CD4-positive, alpha-beta T cell treated with Interleukin-2 at 100 ng/mL for 4 hours (primary cell): ENCODE measurements at places on chromosomes 4 and X.

- DNase-seq: no peak
Observed at GRCh38 chrX:100591256-100592051, 6.7 kb downstream of the TNMD start.

- no peak for DNase-seq
Observed at GRCh38 chr4:135204311-135204710, 1002.7 kb upstream of the PABPC4L start.

DNA sequence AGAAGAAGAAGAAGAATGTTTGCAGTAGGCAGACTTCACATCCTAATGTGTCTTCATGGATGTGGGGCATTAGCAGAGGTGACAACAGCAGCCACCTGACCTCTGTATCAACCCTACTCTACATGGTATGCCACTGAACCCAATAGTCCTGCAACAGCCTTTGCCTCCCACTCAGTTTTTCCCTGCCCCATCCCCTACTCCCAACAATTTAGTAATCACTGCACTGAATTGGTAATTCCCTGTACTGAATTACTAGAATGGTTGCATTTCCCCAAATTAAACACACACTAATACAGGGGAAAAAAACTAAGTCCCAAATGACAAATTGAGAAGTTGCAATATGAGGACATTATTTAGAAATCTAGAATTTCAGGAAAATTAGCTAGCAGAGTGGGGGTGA is 31.4 kb upstream of the FAM241A start:
- no peak for DNase-seq

DNA sequence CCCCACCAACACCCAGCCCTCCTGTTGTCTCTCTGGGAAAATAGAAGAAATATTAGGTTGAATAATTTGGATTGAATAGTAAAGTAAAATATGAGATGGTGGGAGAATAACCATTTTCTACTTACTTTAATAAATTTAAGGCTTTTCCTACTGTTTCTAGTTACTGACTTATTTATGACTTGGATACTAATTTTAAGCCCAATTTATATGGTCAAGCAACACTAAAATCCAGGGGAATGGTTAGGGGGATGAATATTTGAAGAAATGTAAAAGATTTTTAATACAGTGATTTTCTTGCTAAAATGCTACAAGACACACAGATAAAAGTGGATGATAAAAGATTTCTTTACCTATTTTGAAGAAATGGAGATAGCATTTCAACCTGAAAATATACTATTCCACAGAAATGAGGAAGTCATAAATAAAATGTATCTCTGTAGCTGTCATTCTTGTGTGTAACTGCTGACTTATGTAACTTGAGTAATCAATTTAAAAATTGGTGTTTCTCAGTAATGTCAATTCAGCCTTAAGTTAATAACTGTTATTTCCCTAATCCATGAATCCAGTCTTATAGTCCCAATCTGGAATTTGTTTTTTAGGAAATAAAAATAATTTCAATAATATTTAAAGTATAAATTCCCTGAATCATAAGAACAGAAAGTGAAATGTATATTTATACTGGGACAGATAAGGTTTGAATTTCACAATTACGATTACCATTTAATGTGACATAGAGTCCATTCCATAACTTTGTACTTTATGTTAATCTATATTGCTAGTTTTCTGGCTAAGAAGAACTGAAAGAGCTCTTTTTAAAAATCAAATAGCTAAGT is 24.3 kb upstream of the IL2 start:
- DNase-seq: no peak

DNA sequence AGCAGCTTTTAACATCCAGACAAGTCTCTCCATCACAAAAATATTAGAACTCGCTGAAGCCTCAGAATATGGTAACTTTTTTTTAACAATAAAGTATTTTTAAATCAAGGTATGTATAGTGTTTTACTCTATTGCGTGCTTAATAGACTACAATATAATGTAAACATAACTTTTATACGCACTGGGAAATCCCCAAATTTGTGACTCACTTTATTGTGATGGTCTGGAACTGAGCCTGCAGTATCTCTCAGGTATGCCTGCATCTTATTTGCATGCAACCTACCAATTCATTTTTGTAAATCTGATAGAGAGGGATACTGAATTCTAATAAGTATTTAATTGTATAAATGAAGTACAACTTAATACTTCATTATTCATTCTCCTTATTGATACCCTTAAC is 823.5 kb downstream of the ADGRL3 start:
- no peak for DNase-seq

GRCh38 chr4:31020363-31020762 is 300.2 kb downstream of the PCDH7 start:
- no peak for DNase-seq

- DNase-seq: peak; percentile 2
Observed at GRCh38 chrX:39450234-39450977, 647.4 kb downstream of the BCOR start.

GRCh38 chrX:70769659-70770227 is 138.8 kb downstream of the TEX11 start:
- DNase-seq: no peak

GRCh38 chr4:85092943-85093342 is 126.5 kb upstream of the WDFY3 start:
- DNase-seq: no peak

GRCh38 chr4:44931720-44932119 is 205.4 kb upstream of the GNPDA2 start:
- no peak for DNase-seq
